Right ventricle myocardium inferior (tissue), 1 donor: ENCODE measurements at places on chromosomes 3 and 15. TPM values are rescaled to one million over a fixed set of nuclear protein-coding genes. Genes with fewer than 3 reads are reported as not detected.

DUT gene
- 86.5 TPM for total RNA-seq

GRCh38 chr3:65605876-65606432 lies 432.8 kb downstream of the MAGI1 start:
- no peak for DNase-seq

GRCh38 chr15:51155891-51156290 lies 61.2 kb upstream of the TNFAIP8L3 start:
- no peak for DNase-seq

GRCh38 chr15:52710050-52710707 lies 31.0 kb upstream of the ATOSA start:
- no peak for DNase-seq

SAXO2 gene
- total RNA-seq, result 2.2 TPM

DNA sequence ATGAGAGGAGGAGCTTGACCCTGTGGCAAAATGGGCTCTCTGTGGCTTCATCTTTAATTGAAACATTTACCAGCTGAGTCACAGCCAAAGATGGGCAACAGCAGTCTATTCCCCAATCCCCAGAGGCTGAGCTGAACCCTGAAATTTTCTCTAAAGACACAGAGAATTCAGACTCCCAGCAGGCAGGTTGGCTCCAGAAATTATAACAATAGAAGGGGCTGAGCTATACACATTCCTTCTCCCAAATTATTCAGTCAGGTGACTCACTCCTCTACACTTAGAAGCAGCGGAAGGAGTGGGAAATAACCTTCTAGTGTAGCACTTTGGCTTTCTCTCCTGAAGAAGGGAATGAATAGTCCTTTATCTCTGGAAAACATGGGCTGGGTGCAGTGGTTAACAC lies 264.3 kb upstream of the ARHGEF26 start:
- no peak for DNase-seq

SEMA3F gene
- 12.3 TPM for total RNA-seq

- DNase-seq, result no peak
Observed at GRCh38 chr15:41394924-41395323, 7.4 kb downstream of the NDUFAF1 start.

- DNase-seq, result no peak
Observed at GRCh38 chr3:133300102-133300501, 99.8 kb upstream of the BFSP2 start.

MORF4L1 gene
- total RNA-seq, result 333 TPM

- no peak for DNase-seq
Observed at GRCh38 chr15:69388260-69388705, 25.9 kb upstream of the KIF23 start.

DNA sequence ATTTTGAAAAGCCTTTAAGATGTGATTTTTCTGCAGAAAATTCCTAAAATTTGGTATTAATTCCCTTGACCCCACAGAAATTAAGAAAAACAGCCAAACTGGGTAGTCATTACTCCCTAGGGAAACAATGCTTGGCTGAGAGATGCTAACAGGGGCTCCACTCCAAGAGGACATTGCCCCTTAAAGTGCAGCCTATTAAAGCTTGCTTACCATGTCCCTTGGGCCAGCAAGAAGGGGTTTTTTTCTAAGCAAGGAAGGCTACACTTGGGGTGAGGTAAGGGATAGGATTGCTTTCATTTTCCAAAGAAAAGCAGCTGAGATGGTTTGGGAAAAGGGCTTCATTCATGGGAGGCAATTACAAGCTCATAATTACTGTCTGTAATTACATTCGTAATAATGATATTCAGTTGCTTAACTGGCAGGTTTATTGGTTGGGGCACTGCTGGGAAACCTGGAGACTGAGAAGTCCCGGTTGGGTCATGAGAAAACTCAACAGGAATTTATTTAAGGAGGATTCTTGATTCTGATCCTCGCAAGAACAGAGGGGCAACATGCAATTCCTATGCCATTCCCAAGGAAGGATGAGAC lies 247.5 kb downstream of the NR1D2 start:
- DNase-seq, result no peak

VPS13C gene
- total RNA-seq, result 34.5 TPM

DNA sequence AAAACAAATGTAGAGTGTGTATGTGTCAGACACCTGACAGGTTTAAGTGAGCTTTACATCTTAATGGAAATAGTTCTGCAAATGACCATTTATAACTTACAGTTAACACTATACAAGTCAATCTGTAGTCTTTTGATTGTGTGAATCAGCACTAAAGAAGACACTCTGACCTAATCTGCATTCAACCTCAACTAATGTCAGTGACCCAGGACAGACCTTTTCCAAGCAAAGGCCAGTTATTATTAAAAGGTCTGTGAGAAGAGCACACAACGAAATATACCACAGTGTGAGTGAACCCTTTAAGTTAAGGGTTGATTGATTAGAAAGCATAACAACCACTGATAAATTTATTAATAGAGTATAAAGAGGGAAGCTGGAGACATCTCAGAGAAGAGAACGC lies 761.9 kb upstream of the LMCD1 start:
- no peak for DNase-seq

DNA sequence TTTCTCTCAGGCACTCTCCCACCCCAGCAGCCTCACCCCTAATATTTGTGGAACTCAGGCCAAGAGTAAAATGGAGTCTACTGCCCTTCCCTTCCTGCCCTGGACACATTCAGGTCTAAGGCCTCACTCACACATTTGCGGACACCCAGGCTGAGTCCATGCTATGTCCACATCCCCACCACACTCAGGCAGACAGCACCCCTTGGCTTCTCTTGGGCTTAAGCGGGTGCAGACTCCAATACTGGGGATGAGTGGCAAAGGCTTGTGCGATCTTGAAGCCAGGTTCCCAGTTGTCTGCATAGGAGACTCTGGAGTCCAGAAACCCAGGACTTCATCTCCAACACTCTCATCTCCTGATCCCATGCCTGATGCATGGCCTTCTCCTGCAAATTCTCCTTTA lies 17.5 kb upstream of the CFAP100 start:
- DNase-seq, result no peak

CHST14 gene
- 7.6 TPM for total RNA-seq

DNA sequence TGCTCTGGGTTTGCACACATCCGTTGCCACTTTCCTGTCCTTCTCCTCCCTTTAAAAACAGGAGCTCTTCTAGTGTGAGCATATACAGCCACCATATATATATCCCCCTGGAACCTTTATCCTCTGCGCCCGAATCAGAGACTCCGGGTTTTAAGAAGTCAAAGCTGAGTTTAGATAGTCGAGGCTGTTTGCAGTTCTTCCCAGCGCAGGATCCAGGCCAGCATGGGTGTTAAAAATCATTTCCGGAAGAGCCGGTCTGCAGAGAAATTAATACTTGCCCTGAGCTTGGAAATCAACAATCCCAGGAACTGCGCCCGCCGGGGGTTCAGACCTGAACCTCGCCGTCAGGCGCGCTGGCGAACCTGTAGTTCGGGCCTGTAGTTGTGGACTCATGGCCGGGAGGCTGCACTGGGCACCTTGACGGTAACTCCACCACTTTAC lies 2.3 kb downstream of the SHOX2 start:
- DNase-seq, result peak; percentile 34

- DNase-seq, result no peak
Observed at GRCh38 chr3:107235193-107235927, 141.9 kb upstream of the CCDC54 start.

GRK7 gene
- not detected for total RNA-seq

- DNase-seq, result no peak
Observed at GRCh38 chr3:64133987-64134386, 91.3 kb downstream of the PRICKLE2 start.

ALG1L2 gene
- total RNA-seq, result not detected

C3orf49 gene
- total RNA-seq, result not detected

GOLGA8R gene
- 3.6 TPM for total RNA-seq

PSTPIP1 gene
- total RNA-seq, result 4.5 TPM

AGBL1 gene
- total RNA-seq, result not detected

DNA sequence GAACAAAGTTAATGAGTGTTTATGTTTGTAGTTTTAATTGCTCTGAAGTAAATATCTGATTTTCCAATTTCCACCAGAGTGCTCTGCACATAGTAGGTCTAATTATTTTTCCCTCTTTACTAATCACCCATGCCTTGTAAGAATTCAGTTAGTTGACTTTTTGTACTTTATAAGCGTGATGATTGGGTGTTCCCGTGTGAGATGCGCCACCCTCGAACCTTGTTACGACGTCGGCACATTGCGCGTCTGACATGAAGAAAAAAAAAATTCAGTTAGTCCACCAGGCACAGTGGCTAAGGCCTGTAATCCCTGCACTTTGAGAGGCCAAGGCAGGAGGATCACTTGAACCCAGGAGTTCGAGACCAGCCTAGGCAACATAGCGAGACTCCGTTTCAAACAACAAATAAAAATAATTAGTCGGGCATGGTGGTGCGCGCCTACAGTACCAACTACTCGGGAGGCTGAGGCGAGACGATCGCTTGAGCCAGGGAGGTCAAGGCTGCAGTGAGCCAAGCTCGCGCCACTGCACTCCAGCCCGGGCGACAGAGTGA lies 507 bp upstream of the VHL start:
- no peak for DNase-seq

EOMES gene
- 0.08 TPM for total RNA-seq

- peak; percentile 22 for DNase-seq
Observed at GRCh38 chr15:22786868-22787698, 639 bp downstream of the NIPA1 start.

- no peak for DNase-seq
Observed at GRCh38 chr3:158463556-158463955, 107.4 kb upstream of the MLF1 start.
